ENCODE measurements at places on chromosomes 6 and 20.
A peak's percentile ranks its signal among the peaks of the same experiment; 100 is the strongest.

- no peak for DNase-seq
These were observed 98.7 kb upstream of the BHLHE23 start for GRCh38 chr20:63105211-63106107.

GRCh38 chr6:91743756-91744155 lies 1156.9 kb upstream of the MAP3K7 start:
- no peak for DNase-seq

- DNase-seq = no peak
These were observed 64.6 kb downstream of the GFOD1 start for GRCh38 chr6:13422681-13423221.

- DNase-seq = no peak
These were observed 204.8 kb downstream of the DTNBP1 start for GRCh38 chr6:15458021-15458459.

GRCh38 chr20:532530-532929 lies 11.1 kb downstream of the CSNK2A1 start:
- no peak for DNase-seq

DNA sequence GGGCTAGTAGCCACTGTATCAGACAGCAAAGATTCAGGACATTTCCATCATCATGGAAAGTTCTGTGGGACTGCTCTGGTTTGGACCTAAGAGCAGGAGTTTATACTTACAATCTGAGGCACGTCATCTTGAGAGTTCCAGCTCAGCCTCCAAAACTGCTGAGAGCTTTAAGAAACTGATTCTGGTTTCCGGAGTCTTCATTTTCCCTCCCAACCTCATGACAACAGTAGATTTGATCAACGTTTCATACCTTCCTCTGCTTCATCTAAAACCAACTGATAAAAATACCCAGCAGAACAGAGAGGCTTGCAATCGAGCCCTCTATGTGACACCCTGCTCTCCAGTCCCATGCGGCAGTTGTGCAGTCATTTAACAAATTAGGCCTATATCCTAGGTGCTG lies 64.3 kb upstream of the EPB41L1 start:
- DNase-seq = no peak

DNA sequence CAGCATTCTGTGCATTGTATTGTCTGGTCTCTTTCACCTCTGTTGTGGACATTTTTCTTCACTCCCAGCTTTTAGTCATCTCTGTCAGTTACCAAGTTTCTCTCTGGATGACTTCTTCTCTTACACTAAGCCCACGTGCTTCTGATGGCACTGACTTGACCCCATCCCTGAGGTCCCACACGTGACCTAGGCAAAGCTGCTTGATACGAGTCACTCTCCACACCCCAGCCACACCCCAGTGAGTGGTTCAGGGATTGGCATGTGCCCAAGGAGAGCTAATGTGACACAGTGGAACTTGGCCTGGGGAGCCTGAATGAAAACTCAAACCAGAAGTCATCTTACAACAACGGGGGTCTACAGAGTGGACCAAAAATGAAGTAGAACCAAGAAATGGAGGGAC lies 32.2 kb downstream of the HTR1E start:
- DNase-seq = no peak

- DNase-seq = peak; percentile 8
These were observed 1.4 kb downstream of the PIM1 start for GRCh38 chr6:37171201-37171969.

- no peak for DNase-seq
These were observed 19.0 kb downstream of the ZBP1 start for GRCh38 chr20:57601211-57601570.

- DNase-seq = no peak
These were observed 73.7 kb downstream of the AFG1L start for GRCh38 chr6:108368431-108369030.

DNA sequence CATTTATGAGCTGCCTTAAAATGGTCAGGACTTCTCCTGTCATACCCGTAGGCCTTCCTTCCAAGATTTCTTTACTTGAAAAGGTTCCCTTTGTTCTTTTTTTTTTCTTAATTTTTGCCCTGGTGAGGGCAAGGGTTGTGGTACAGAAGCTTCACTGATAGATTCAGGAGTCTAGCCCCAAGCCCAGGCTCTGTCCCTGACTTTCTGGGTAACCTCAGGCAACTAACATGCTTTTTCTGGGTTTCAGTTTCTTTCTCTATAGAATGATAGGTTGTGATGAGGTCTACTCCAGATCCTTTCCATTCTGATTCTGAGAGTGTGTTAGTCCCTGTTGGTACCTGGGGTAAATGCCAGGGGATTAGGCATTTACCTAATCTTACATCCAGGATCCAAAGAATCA lies 21.2 kb downstream of the SNPH start:
- no peak for DNase-seq

DNA sequence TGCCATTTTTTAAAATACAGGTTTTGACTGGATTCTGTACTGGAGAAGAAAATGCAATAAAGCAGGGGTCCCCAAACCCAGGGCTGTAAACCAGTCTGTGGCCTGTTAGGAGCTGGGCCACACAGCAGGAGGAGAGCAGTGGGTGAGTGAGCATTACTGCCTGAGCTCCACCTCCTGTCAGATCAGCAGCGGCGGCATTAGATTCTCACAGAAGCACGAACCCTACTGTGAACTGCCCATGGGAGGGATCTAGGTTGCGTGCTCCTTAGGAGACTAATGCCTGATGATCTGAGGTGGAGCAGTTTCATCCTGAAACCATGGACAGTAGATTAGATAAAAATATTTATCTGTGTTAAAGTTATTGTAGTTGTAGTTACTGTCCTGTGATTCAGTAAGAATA lies 21.1 kb upstream of the FBXO9 start:
- no peak for DNase-seq

- no peak for DNase-seq
These were observed 96.7 kb downstream of the TOX2 start for GRCh38 chr20:44011251-44011940.

GRCh38 chr6:33652002-33652401 lies 30.9 kb downstream of the ITPR3 start:
- no peak for DNase-seq

- DNase-seq = no peak
These were observed 150.4 kb upstream of the HMGN3 start for GRCh38 chr6:79384845-79385244.

- no peak for DNase-seq
These were observed 213.1 kb upstream of the SYNDIG1 start for GRCh38 chr20:24256307-24256706.

DNA sequence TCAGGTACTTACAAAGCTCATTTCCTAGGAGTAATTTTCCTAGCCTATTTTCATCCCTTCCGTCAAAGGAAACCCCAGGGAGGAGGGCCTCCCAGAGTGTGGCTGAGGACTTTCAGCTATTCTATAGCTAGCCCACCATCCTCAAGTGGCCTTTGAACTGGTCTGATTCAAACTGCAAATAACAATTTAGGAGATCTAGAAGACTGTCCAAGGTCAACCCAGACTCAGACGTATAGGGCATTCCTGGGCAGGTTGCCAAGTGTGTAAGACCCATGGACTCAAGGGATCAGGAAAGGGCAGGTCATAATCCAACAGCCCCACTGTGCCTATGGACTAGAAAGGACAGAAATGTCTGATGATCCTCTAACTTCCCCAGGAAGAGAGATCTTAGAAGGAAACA lies 2.1 kb upstream of the RRAGD start:
- DNase-seq = no peak

DNA sequence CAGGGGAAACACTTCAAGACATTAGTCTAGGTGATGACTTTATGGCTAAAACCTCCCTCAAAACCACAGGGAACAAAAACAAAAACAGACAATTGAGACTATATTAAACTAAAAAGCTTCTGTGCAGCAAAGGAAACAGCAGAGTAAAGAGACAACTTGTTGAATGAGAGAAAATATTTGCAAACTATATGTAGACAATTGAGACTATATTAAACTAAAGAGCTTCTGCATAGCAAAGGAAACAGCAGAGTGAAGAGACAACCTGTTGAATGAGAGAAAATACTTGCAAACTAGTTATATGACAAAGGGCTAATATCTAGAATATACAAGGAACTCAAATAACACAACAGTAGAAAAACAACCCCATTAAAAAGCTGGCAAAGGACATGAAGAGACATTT lies 136.4 kb downstream of the IBTK start:
- no peak for DNase-seq

GRCh38 chr6:36350681-36351571 lies 14.2 kb upstream of the BNIP5 start:
- no peak for DNase-seq

DNA sequence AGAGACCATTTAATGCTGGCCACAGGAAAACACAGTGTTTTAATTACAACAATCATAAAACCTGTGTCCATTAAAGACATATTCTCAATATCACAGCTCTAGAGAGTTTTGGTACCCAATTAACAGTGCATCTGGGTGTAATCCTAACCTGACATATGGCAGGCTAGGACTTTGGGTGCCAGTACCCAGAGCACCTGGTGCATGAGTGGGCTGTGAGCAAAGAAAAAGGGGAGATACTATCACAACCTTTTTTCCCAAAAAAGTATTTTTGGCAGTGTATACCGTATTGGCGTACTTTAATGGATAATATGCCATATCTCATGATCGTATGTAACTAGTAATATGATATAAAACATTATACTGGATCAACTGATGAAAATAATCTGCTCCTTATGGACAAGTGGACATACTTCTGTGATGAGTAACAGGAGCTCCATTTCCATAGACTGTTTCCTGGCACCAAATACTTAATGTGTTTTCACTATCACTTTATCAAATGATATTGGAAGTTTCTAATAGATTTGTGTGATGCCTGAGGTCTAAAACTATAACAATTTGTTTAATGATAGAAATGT lies 91.7 kb downstream of the COL19A1 start:
- no peak for DNase-seq

- no peak for DNase-seq
These were observed 18.7 kb downstream of the ERGIC3 start for GRCh38 chr20:35560541-35560940.

DNA sequence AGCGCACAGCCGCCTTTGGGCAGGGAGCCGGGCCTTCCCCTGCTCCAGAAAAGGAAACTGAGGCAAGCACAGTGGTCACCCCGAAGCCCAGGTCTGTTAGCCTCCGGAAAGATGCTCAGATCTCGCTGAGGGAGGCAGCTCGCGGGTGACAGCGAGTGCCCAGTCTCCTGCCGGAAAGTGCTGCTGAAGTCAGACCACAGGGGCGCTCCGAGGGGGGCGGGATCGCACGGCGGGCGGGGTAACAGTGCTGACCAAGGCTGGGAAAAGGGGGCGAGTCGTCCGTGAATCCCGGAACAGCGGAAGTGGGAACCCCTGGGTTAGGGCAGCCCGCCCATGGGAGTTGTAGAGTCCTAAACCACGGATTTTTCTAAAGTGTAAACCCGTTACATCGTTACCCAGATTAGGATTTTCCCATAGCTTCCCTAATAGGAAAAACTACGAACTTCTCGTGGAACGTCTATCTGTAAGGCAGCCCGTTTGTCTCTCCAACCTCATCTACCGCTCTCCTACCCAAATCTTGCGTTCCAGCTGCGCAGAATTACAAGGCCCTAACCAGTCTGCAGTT lies 504 bp downstream of the VPS16 start:
- DNase-seq = no peak

DNA sequence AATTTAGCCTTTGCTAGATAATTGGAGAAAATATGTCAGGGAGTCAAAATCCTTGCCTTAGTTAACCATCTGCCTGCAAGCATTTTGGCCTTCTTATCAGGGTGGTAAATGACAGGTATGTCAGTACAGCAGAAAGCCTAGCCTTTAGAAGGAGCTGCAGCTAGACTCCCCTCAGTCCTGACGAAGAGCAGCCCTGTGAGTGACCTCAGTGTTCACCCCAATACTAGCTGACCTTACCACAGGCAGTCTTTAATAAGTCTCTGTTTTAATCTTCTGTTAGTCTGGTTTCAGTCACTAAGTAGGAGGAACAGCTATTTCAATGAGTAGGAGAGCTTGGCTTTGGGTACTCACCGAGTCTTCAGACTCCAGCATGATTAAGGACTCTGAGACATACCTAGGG lies 340.0 kb upstream of the FLRT3 start:
- no peak for DNase-seq

- no peak for DNase-seq
These were observed 189.3 kb upstream of the ARG1 start for GRCh38 chr6:131383421-131384411.

DNA sequence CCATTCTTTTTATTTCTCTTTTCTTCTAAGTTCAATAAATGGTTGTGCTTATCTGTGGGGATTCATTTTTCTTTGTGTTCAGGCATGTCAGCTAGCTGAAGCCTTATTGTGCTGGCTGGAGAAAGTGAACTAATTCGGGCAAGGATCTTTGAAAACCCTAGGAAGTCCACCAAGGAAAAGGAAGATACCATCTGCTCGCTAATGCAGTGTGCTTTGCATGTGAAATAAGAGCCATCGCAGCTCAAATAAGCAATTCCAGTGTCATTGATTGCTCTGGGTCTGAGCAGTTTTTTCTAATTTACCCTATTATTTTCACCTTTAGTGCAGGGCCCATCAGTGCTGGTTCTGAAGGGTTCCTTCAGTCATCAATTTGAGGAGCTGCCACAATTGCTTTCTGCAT lies 309.4 kb upstream of the SOX4 start:
- DNase-seq = no peak

DNA sequence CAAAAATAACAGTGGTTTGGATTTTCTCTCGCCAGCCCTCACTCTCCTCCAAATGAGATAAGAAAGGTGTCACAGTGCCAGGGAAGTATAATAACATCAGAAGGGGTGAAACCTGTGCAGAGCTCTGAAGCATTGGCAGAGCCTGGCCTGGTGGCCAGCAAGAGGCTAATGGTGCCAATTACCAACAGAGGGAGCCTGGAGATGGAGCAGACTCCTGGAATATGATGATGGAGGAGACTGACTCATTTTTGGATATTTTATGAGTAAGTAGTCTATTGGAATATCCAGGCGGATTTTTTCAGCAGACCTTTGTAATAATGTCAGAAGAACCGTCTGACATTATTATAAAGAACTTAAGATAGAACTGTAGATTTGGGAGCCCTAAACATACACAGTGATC lies 442.6 kb upstream of the MARCKS start:
- DNase-seq = no peak

DNA sequence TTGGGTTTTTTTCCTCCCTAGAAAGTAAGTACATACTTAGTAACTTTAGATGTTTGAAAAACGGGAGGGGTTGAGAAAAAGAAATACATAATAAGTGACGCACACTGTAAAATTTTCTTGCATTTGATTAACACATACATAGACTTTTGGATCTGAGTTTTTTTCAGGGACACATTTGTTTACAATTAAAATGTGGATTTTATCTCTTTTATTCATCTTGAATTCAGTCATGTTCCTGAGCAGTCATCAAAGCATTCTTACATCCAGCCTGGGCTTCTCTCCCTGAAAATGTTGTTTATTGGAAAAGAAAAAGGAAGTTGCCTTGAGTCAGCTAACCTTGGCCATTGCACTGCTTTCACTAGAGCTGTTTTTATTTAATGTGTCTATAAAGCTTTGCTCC lies 8.7 kb upstream of the RPP40 start:
- no peak for DNase-seq

Data from stimulated activated CD4-positive, alpha-beta T cell treated with anti-CD3 and anti-CD28 coated beads, TNF-alpha, amount 100 ng/mL, for 4 hours (primary cell).